Right ventricle myocardium superior (tissue), 1 donor: ENCODE measurements at places on chromosomes 5 and 9. TPM values are rescaled to one million over a fixed set of nuclear protein-coding genes. Genes with fewer than 3 reads are reported as not detected.

DNA sequence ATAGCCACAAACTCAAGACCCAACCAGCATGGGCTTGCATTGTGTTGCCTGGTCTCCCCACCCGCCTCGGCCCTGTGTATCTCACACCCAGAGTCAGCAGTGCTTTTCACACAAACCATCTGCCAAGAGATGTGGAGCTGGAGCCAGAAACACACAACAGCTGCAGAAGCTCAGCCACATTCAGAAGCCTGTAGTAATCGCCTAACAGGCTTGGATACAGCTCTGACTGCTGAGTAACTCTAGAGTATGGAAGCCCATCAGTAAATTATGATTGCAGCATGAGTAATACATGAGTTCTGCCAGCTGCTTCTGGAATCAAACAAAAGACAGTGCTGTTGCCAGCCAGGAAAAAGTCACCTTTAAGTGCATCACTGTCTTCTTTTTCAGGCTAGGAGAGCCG, 16.0 kb downstream of the TEK start:
- peak; percentile 73 for DNase-seq

ENTREP1 gene
- 18.7 TPM for total RNA-seq

BASP1 gene
- total RNA-seq, result 3.4 TPM

DNA sequence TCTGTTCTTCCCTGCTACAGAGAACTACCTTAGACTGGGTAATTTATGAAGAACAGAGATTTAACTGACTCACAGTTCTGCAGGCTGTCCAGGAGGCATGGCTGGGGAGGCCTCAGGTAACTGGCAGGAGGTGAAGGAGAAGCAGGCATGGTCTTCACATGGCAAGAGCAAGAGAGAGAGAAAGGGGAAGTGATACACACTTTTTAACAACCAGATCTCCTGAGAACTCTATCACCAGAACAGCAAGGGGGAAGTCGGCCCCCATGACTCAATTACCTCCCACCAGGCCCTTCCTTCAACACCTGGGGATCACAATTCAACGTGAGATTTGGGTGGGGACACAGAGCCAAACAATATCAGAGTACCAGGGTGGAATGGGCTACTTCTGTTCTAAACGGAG, 766.8 kb downstream of the TLE1 start:
- DNase-seq, result no peak

DNA sequence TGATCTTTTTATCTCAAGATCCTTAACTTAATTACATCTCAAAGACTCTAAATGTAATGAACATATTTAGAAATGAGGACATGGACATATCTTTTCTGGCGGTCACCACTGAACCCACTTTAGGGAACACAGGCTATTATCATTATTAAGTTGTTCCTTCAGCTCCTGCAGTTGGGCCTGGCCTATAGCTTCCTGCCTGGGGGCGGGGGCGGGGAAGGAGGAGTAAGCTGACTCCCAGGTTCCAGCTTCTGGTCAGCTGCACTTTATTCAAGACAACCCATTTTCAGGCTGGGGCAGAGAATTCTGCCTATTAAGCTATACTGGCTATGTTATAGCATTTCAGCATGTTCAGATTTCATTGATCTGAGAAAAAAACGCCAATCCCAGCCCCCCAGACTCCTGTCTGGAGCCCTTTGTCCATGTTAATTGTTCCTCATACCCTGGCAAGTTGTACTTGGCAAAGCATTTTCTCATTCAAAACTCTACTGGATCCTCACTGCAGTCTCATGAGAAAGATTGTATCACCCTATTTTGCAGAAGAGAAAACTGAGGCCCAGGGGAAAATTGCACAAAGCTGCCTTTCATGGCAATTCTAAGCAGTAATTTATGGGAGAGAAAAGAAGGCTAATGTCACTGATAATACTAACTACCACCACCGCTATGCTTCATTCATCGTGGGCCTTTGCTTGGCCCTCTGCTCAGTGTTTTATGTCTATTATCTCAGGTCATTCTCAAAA, 25.1 kb downstream of the COL15A1 start:
- no peak for DNase-seq

- DNase-seq, result no peak
Observed at GRCh38 chr5:167657016-167657415, 634.4 kb upstream of the WWC1 start.

GRCh38 chr5:14713476-14714390, 49.2 kb downstream of the OTULIN start:
- no peak for DNase-seq

DNA sequence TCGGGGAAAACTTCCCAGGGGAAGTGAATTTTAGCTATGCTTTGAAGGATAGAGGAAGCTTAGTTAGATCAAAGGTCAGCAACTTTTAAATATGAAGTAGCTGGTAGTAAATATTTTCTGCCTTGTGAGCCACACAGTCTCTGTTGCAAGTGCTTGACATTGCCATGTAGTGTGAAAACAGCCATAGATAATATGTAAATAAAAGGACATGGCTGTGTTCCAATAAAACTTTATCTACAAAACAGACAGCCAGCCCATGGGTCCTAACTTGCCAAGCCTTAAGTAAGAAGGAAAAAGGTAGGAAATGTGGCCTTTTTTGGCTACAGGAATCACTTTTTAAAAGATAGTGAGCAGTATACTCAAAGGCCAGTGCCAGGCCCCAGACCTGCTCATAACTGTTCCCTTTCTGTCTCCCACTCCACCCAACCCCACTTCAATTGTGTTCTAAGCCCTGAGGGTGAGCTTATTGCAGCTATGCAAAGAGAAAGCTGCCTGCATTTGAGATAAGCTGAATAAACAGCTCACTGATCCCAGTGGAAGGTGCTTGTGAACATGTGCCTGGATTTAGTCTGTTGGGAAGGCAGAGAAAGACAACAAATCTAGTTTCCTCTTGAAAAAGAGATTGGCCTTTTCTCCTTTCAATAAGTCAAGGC, 113.0 kb upstream of the TRIM32 start:
- no peak for DNase-seq

CNTNAP3 gene
- total RNA-seq, result 10.1 TPM

- DNase-seq, result no peak
Observed at GRCh38 chr5:157308836-157309465, 43.0 kb downstream of the CYFIP2 start.

- no peak for DNase-seq
Observed at GRCh38 chr5:52922384-52922783, 66.8 kb upstream of the ITGA2 start.
